ENCODE measurements at places on chromosomes 6 and 20. TPM values are rescaled to one million over a fixed set of nuclear protein-coding genes. Genes with fewer than 3 reads are reported as not detected.

- H3K4me3 ChIP-seq = no peak overlapping the region
- DNase-seq = no peak
- no peaks in the 10 kb centered on the region for H3K36me3 ChIP-seq
- H3K4me1 ChIP-seq = no peaks in the 10 kb centered on the region
- no peak overlapping the region for H3K27ac ChIP-seq
- no peaks in the 10 kb centered on the region for H3K27me3 ChIP-seq
Measured at GRCh38 chr20:3433744-3434143, 26.3 kb upstream of the DNAAF9 start.

DNA sequence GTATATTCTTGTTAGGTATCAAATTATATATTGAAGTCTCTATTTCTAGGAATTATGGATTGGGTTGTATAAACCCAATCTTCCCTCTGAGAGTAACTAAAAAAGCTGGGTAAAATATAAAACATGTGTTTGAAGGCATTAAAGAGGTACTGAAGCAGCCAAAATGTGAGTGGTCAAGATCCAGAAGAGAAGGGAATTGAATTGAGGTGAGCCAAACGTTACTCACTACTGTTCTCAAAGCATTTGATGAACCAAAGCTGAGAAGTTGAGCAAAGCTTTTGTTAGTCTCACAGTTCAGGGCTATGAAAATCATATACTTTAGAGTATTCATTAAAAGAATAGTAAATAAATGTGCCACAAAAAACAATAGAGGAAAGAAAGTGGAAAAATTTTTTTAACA lies 365.8 kb downstream of the BCKDHB start:
- DNase-seq = no peak
- H3K4me3 ChIP-seq = no peak overlapping the region
- no peaks in the 10 kb centered on the region for H3K27me3 ChIP-seq

DNA sequence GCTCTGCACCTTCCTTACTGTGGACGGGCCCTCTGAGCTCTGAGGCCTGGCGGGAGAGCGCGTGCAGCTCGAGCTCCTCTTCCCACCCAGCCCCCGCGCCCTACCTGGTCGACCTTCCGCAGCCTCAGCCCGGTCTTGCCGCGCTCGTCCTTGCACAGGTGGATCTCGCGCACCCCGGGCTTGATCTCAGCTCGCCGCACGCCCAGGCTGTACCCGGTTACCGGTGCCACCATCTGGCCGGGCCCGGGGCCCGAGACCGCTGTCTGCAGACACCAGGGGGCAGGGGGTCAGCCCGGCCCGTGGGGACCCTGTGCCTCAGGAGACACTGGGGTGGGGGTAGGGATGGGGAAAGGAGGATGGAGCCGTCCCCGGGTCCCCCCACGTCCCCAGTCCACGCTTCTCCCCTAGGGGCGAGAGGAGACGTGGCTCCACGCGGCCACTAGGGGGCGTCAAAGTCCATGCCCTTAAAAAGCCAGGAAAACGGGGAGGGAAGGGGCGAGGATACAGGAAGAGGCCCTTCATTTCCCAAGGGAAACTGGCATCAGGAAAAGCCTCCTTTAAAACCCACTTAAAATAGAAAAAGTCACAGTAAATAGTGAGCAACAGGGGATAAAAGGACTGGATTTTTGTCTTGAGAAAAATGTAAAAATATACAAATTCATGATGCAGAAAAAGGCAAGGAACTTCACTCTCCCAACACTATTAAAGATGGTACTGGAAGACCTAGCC lies 15.5 kb downstream of the SDCBP2 start:
- no peaks in the 10 kb centered on the region for H3K27me3 ChIP-seq
- DNase-seq = peak; percentile 49
- no peak overlapping the region for H3K27ac ChIP-seq
- peaks cover 3% of the 10 kb centered on the region for H3K4me1 ChIP-seq

- no peak overlapping the region for H3K27ac ChIP-seq
- H3K36me3 ChIP-seq = no peaks in the 10 kb centered on the region
- no peaks in the 10 kb centered on the region for H3K4me1 ChIP-seq
- DNase-seq = no peak
- no peak overlapping the region for H3K4me3 ChIP-seq
- no peaks in the 10 kb centered on the region for H3K27me3 ChIP-seq
Measured at GRCh38 chr6:148711833-148712654, 34.8 kb upstream of the UST start.

The MAFB gene
- total RNA-seq = 0.22 TPM

The TUBB2A gene
- 49.9 TPM for total RNA-seq

The PHACTR1 gene
- total RNA-seq = 0.17 TPM

The TXLNB gene
- total RNA-seq = 0.05 TPM
